ENCODE measurements at places on chromosomes 7 and 10. TPM values are rescaled to one million over a fixed set of nuclear protein-coding genes. Genes with fewer than 3 reads are reported as not detected.

DNA sequence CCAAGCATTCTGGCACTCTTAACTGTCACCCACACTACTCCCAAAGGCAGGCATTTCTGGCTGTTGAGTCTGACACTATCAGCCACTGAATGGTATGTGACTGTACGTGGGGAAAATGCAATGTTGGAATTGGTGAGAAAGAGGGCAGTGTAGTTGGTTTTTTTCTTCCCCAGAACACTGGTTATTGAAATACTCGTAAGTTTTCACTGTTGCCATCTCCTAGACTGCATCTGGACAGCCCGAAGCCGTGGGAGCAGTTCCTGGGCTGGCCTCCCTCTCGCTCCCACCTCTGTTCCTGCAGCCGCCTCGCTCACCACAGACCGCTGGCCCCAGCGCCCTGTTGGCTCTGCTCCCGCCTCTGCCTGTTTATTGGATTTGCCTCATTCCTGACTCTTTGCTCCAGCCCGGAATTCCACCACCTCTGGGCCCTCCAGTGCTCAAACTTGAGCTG lies 5.7 kb downstream of the PLCE1 start:
- no peak for DNase-seq

DNA sequence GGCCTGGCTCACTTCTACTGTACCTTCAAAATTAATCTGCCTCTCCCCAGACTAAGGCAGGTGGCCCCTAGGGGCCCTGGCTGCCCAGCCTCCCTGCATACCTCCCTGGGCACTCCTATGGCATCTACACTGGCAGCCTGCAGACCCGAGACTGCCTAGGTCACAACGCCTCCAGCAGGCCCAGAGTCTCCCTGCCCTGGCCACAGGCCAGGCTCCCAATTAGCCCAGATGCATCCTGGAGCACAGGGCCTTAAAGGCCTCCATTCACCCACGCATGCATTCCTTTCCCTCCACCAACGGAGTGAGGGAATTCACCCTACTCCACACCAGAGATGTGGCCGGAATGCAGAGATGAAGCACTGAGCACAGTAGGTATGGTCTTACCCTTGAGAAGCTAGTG lies 1.9 kb downstream of the CHAT start:
- no peak for DNase-seq

DNA sequence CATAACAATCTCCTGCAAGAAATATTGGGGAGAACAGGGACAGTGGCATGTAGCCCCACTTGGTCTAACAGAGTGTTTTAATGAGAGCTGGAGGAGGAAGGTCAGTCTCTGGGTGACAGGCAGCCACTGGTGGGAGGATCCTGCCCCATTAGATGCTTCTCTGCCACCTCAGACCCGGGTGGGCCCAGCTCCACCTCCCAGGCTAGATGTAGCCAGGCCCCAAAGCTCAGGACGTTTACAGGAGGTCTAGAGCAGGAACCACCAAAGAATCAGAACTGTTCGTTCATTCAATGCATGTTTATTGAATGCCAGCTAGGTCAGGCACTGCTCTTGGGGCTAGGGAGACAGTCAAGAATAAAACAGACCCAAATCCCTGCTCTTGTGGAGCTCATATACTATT lies 28.4 kb upstream of the GPNMB start:
- no peak for DNase-seq

- no peak for DNase-seq
Measured at GRCh38 chr10:436911-437665, 252.4 kb downstream of the DIP2C start.

Gene HILPDA
- total RNA-seq, result 13.6 TPM

Gene STEAP1
- 6.9 TPM for total RNA-seq

Gene PDE6C
- total RNA-seq, result not detected

Measured in kidney epithelial cell (primary cell).